Cardiac muscle cell (in vitro differentiated cells and primary cell): ENCODE measurements at places on chromosomes 1 and 21. TPM values are rescaled to one million over a fixed set of nuclear protein-coding genes. Genes with fewer than 3 reads are reported as not detected.

- DNase-seq = no peak
- no peaks in the 10 kb centered on the region for H3K27me3 ChIP-seq
- peaks cover 34% of the 10 kb centered on the region for H3K36me3 ChIP-seq
- H3K4me1 ChIP-seq = peaks cover 3% of the 10 kb centered on the region
- peak overlapping the region; percentile 37 for H3K4me3 ChIP-seq
Observed at GRCh38 chr1:145845144-145845513, 301 bp upstream of the NUDT17 start.

GRCh38 chr1:162678439-162678838 is 46.2 kb downstream of the DDR2 start:
- no peaks in the 10 kb centered on the region for H3K27me3 ChIP-seq
- H3K27ac ChIP-seq = no peak overlapping the region
- DNase-seq = peak; percentile 75
- H3K4me1 ChIP-seq = no peaks in the 10 kb centered on the region

DNA sequence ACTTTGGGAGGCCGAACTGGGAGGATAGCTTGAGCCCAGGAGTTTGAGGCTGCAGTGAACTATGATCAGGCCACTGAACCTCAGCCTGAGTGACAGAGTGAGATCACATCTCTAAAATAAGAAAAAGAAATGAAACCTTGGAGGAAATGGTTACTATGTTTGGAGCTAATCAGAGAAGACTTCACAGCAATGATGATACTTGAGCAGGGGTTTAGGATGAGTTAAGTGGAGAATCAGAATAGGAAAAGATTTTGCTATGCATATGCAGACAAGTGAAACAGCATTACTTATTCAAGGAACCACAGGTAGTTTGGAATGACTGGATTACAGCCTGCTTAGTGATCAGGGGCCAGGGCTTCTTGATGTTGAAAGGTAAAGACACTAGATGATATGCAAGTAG is 1.3 kb upstream of the CD5L start:
- no peaks in the 10 kb centered on the region for H3K4me1 ChIP-seq
- no peak overlapping the region for H3K4me3 ChIP-seq
- H3K36me3 ChIP-seq = no peaks in the 10 kb centered on the region
- no peaks in the 10 kb centered on the region for H3K27me3 ChIP-seq
- DNase-seq = no peak

- no peak overlapping the region for H3K27ac ChIP-seq
- H3K4me3 ChIP-seq = no peak overlapping the region
- no peaks in the 10 kb centered on the region for H3K4me1 ChIP-seq
Observed at GRCh38 chr1:33586106-33586505, 113.7 kb downstream of the ZSCAN20 start.

- H3K4me1 ChIP-seq = peaks cover 7% of the 10 kb centered on the region
- DNase-seq = peak; percentile 55
- no peak overlapping the region for H3K27ac ChIP-seq
- no peak overlapping the region for H3K4me3 ChIP-seq
- no peaks in the 10 kb centered on the region for H3K36me3 ChIP-seq
- H3K27me3 ChIP-seq = no peaks in the 10 kb centered on the region
Observed at GRCh38 chr1:91684481-91685196, 184.0 kb downstream of the CDC7 start.

- no peaks in the 10 kb centered on the region for H3K27me3 ChIP-seq
- no peaks in the 10 kb centered on the region for H3K36me3 ChIP-seq
- no peak overlapping the region for H3K27ac ChIP-seq
- no peaks in the 10 kb centered on the region for H3K4me1 ChIP-seq
Observed at GRCh38 chr21:35229290-35229689, 180.2 kb upstream of the RUNX1 start.

DNA sequence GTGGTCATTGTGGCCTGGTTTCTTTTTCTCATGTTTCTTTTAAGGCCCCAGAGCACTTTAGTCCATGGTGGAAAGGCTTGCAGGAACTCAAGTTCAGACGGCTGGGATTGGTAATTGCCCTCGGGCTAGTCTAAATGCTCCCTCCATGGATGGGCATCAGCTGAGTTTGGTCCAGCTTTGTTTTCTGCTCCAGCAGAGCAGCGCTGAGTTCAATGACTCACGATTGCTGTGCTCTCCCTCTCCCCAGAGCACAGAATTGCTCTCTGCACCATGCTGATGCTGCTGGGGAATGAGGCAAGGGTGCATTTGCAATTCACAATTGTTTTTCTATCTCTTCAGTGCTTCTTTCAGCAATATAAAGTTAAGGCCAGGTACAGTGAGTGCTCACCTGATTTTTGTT is 1.8 kb upstream of the OR2T6 start:
- H3K4me3 ChIP-seq = no peak overlapping the region
- H3K36me3 ChIP-seq = no peaks in the 10 kb centered on the region
- no peak overlapping the region for H3K27ac ChIP-seq
- no peak for DNase-seq
- H3K4me1 ChIP-seq = no peaks in the 10 kb centered on the region

DNA sequence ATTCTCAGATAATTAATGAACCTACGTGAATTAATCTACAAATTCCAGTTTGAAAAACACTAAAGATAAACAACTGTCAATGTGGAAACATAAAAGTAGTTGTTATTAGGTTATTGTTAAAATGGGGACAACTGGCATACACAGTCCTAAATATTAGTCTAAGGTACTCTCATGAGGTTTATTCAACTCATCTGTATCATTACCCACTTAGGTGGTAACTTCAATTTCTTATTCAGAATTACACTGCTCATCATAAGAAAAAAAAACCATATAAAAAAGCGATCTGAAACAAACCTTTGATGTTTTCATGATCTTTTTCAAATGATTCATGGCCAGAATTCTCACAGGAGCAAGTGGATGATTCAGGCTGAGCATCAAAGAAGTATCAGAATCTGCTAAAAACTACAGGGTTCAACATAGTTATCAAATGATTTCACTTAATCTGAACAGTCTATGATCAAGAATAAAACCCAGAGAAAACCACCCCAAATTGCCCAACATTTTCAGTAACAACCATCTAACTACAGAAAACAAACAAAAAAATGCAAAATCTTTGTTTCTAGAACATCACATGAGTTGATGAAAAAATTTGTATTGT is 13.7 kb downstream of the HEATR1 start:
- peaks cover 64% of the 10 kb centered on the region for H3K36me3 ChIP-seq
- H3K4me1 ChIP-seq = no peaks in the 10 kb centered on the region
- no peak overlapping the region for H3K27ac ChIP-seq
- no peak for DNase-seq
- H3K4me3 ChIP-seq = no peak overlapping the region

DNA sequence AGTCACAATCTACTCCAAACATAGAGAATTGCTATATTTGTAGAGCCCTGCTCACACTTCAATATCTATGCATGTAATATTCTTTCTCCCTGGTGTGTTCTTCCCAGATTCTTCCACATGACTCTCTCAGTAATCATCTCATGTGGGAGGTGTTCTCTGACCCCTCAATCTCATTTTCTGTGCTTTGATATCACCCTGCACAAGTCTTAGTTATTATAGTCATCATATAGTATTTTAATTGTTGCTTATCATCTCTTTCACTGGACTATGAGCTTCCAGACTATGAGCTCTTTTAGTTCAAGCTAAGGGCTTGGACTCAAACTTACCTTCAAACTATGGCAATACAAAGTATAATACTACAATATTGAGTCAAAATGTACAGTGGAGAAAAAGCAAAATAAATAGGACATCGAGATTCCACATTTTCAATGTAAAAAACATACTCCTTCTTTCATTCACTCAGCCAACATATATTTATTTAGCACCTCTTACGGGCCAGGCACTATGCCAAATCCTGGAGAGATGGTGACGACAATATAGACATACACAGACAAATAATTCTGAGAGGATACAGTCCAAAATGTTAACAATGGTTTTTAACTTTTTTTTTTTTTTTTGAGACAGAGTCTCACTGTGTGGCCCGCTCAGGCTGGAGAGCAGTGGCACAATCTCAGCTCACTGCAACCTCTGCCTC is 12.7 kb downstream of the TESK2 start:
- H3K27ac ChIP-seq = no peak overlapping the region
- no peaks in the 10 kb centered on the region for H3K36me3 ChIP-seq
- DNase-seq = no peak
- H3K27me3 ChIP-seq = no peaks in the 10 kb centered on the region

The LAMB3 gene
- total RNA-seq = 0.48 and 0.70 TPM in 2 replicates

The TIPRL gene
- total RNA-seq = 26.7 and 35.1 TPM in 2 replicates

The GCSAML gene
- total RNA-seq = not detected in 2 replicates

The UTS2 gene
- not detected in 2 replicates for total RNA-seq

The CD84 gene
- total RNA-seq = not detected in 2 replicates
